ENCODE measurements at places on chromosomes 1 and 21. TPM values are rescaled to one million over a fixed set of nuclear protein-coding genes. Genes with fewer than 3 reads are reported as not detected.

DNA sequence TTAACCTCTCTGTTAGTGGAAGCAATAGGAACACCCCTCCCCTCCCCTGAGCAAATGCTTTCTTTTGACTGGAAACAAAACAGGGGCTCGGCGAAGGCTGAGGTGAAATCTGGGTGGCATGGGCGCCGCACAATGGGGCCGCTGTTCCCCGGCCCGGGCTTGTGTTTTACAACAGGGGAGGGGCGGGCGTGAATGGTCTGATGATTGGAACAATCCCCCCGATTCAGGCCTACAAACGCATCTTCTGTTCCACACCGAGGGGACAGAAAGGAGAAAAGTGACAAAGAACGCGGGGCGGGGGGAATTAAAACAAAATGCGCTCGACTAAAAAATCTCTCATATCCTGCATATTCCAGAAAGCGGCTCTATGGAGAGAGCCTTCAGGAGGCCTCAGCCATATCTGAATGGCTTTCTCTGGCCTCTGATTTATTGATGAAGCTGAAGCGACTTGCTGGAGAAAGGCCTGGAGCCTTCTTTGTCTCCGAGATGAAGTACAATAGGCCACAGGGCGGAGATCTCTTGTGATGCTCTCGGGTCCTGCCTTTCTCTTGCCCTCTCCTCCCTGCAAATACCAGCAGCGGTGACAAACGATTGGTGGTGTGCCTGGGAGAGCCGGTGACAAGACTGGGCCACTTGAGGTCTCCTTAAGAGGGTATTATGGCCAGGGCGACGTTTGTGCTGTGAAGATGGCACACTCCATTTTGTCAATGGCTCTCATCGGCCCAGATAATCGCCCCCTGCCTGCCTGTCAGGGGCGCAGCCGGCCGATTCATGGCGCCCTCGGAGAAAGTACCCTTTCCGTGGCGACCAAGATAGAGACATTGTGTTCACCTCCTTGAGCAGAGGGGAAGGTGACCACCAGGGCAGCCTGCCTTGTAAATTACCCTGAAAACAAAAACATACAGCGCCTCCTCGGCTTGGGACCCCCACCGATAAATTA, 47.1 kb upstream of the OLIG2 start:
- DNase-seq, result no peak

- DNase-seq, result no peak
Observed at GRCh38 chr21:45458281-45459170, 53.6 kb downstream of the COL18A1 start.

GRCh38 chr1:169200319-169200718, 93.8 kb downstream of the ATP1B1 start:
- DNase-seq, result no peak

GRCh38 chr1:211490821-211491415, 1.0 kb downstream of the RD3 start:
- DNase-seq, result no peak

GRCh38 chr1:169118227-169118626, 11.7 kb downstream of the ATP1B1 start:
- no peak for DNase-seq

GRCh38 chr21:44901391-44902074, 19.2 kb downstream of the ITGB2 start:
- no peak for DNase-seq

DNA sequence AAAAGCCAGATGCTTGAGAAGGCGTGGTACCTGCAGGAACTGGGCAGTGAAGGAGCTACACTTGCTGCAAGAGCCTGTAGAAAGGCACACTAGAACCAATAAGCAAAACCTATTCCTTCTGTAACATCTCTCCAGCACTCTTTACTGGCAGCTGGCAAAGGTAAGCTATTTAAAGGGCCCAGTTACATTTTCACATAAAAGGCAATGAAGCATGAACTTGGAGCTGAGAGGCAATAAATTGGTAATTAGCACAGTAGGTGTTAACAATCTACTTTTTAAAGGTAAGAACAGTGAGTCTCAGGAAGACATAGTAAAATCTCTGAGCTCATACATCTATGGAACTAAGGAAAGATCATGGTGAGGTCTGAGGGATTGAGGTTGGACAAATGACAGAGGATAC, 167.1 kb upstream of the OLFM3 start:
- DNase-seq, result no peak

- no peak for DNase-seq
Observed at GRCh38 chr1:234127026-234127671, 222.7 kb downstream of the SLC35F3 start.

GRCh38 chr1:217946511-217946910, 315.4 kb downstream of the SPATA17 start:
- no peak for DNase-seq

- no peak for DNase-seq
Observed at GRCh38 chr1:183914891-183915290, 110.0 kb downstream of the RGL1 start.

- DNase-seq, result no peak
Observed at GRCh38 chr1:145706086-145706664, 993 bp downstream of the PDZK1 start.

- DNase-seq, result no peak
Observed at GRCh38 chr1:97247196-97247595, 525.6 kb downstream of the PTBP2 start.

DNA sequence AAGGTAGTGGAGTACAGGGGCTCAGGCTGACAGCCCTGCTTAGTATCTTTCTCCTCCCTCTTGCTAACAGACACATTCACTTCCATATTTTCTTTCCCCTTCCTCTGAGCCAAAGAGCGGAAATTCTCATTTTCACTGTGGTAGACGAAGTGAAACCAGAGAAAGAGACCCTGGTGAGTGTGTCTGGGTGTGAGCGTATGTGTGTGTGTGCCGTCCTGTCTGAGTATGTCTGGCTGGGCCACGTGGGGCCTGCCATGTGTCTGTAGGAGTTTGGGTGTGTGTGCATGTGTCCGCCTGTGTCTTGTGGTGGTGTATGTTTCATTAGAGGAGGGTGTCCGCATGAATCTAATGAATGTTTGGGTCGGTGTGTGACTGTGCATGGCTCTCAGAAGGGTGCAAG, 1.7 kb downstream of the COL8A2 start:
- no peak for DNase-seq

DNA sequence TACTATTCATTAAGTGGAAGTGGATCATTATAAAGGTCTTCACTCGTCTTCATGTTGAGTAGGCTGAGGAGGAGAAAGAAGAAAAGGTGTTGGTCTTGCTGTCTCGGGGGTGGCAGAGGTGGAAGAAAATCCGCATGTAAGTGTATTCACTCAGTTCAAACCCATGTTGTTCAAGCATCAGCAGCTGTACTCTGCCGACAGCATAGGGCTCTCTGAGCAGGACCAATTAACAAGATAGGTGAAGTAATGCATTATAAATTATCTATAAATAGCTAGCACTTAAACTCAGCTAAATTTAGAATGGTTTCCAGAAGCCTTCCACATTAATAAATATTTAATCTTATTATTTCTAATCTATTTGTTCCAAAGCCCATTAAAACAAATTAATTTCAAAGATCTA, 116.8 kb downstream of the RGS2 start:
- DNase-seq, result no peak

GRCh38 chr1:47930210-47930840, 66.9 kb downstream of the TRABD2B start:
- no peak for DNase-seq

DNA sequence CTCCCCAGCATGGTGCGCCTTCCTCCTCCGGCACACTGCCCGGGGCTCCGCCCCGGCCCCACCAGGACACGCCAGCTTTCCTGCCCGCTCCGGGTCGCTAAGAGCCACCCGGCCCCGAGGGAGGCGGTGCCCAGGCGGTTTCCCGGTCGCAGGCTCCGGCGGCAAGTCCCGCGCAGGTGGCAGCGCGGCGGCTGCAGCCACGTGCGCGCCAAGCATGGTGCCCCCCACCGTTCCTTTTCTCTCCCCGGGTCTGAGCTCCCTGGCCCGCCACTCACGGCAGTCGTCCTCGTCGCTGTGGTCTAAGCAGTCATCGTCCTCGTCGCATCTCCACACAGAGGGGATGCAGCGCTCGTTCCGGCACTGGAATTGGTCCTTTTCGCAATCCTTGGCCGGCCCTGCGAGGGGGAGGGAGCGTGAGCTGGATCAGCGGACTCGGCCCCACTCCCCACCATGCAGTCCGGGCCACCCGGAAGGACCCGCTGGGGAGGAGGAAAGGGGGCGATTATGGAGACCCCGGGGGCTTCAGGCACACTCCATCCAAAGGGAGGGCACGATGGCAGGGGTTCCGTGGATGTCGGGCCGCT, 1.2 kb downstream of the LRP8 start:
- no peak for DNase-seq

ASAP3 gene
- 53.5 TPM for total RNA-seq

VSIG8 gene
- total RNA-seq, result not detected

NOS1AP gene
- under 0.01 TPM for total RNA-seq

MGST3 gene
- 76.7 TPM for total RNA-seq

GBP6 gene
- not detected for total RNA-seq

MMEL1 gene
- not detected for total RNA-seq

LHX8 gene
- not detected for total RNA-seq

FCRL2 gene
- total RNA-seq, result 0.59 TPM

Measured in uterus (tissue), 4 donors.